ENCODE measurements at places on chromosomes 2 and 18.

DNA sequence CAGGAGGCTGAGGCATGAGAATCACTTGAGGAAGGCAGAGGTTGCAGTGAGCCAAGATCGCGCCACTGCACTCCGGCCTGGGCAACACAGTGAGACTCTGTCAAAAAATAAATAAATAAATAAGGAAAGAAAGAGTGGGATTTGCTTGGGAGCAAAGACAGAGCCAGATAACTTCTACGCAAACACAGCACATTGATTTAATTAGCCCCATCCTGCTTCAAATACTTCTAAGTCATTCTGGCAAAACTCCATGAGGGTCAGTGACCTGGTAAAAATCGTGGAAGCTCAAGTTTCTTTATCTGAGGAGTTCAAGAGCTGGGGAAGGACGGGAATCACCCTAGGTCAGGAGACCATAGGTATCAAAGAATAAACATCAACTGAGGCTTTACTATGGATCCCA, 70.6 kb upstream of the TCF7L1 start:
- DNase-seq = no peak

DNA sequence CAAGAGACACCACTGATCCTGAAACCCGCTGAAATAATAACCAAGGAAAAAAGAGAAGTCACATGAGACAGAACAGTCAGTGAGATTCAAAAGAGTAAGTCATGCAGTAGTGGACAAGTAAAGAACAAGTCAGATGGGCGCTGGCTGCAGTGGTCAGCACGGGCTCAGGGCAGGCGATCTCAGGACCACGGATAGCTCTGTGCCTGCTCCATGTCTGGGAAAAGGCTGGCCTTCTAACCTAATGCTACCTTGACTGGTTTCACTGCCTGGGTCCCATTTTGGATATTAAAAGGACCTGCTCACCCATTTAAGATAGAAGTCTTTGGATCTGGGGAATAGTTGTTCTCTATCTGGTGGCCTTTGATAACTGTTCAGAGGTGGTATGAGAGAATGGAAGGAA, 61.7 kb upstream of the LCLAT1 start:
- DNase-seq = no peak

DNA sequence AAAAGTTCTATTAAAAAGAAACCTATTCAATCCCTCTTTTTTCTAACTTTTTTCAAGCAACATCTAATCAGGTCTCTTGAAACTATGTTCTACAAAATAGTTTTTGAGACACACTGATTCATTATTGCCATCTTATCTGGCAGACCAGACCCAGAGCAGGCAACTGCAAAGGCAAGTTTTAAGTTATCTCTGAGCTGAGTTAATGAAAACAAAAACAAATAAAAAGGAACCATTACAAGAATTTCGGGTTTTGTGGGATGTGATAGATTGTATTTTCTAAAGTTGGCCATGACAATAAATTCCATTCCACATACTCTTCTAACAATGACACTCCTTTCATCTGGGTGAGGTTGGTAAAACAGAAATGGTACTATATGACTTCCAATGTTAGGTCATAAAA, 15.2 kb upstream of the TWSG1 start:
- no peak for DNase-seq

DNA sequence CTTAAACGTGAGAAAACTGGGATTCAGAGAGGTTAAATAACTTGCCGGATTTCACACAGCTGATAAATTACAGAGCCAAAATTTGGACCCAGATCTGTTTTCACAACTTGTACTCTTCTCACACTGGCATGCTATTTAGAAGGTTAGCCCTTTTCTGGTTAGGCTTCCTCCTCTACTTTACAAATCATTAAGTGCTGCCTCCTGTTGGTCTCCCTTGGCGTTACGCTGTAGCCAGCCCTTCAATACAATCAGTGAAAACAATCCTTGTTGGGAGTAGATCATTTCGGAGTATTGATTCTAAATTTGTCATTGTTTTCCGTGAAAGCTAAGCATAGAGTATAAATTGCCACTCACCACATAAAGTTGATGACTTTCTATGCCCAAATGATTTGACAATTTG, 153.5 kb downstream of the ARHGAP15 start:
- DNase-seq = no peak

DNA sequence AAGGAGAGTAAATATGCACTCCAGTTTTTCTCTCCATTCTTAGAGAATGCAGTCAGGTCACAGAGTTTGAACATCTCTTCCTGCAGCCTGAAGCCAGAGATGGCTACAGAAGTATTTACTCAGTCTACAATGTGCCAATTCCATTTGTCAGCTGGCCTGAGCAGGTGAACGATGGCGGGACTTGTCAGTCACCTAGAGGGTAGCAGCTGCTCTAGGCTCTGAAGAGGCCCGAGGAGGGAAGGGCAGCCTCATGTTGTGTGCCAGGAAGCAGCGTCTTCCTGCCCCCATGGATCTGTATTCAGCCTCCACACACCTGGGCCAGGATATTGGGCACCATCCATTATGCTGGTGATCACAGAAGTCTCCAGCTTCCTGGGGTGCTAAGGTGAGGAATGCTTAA, 316.7 kb upstream of the CHAC2 start:
- no peak for DNase-seq

DNA sequence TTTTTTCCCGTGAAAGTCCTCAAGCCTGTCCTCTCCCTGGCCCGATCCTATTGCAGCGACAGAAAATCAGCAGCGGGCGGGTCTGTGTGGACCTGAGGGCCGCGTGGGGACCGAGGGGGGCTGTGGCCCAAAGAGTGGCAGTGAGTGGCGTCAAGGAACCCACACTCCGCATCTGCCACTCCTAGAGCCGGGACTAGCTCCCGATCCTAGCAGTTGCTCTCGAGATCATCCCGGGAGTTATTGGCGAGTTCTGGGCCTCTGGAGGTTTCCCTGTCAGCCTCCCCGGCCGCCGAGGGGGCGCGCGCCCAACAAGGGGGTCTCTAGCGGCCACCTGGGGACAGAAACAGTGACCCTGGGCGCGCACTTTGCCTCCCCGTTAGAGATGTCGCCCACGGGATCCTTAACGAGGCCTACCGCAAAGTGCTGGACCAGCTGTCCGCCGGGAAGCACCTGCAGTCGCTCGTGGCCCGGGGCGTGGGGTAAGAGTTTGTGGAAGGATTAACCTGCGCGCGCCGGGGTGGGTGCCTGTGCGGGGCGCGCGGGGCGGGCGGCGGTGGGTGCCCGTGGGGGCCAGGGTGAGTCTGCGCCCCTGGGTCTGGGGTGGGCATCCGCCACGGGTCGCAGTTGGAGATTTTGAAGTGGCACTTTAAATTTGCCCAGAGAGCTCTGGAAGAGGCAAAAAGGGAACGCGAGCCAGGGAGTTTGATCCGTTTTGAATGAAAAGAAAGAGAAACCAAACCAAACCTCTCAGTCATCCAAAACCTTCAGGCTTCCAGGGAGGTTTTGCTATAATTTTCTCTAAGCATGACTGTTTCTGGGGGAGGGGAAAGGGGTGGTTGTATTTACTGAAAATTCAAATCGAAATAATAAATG, 3.5 kb downstream of the ADCYAP1 start:
- DNase-seq = no peak

DNA sequence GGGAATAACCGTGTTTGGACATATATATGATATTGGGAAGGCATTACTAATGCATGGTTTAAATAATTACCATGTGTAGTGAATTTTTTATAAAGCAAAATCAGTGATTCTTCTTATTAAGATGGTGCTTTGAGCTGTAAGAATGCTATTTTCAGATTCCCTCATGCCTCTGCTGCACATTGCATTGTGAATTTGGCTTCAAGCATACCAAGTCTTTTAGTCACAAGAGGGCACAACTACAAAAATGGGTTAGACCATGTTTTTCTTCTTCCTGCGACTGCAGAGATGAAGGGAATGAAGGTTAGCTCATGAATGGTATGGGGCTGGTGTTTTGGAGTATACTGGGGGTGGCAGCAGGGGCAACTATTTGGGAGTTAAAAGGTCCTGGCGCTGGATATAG, 320.1 kb downstream of the SLC4A3 start:
- DNase-seq = no peak

DNA sequence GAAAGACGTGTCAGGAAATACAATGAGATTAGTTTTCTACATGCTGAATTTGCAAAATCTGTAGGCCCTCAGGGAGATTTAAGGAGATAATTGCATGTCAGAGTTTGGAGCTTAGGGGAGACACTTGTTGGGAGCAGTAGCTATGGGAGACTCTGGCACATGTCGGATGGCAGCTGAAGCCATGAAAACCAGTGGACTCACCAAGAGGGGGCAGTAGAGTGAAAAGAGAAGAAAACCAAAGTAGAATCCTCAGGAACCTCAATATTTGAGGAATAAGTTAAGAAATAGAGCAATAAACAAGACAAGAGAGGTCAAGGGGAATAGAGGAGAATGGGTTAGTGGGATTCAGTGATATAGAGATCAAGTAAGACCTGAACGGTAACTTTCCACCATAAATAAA, 24.8 kb downstream of the RUFY4 start:
- DNase-seq = no peak

DNA sequence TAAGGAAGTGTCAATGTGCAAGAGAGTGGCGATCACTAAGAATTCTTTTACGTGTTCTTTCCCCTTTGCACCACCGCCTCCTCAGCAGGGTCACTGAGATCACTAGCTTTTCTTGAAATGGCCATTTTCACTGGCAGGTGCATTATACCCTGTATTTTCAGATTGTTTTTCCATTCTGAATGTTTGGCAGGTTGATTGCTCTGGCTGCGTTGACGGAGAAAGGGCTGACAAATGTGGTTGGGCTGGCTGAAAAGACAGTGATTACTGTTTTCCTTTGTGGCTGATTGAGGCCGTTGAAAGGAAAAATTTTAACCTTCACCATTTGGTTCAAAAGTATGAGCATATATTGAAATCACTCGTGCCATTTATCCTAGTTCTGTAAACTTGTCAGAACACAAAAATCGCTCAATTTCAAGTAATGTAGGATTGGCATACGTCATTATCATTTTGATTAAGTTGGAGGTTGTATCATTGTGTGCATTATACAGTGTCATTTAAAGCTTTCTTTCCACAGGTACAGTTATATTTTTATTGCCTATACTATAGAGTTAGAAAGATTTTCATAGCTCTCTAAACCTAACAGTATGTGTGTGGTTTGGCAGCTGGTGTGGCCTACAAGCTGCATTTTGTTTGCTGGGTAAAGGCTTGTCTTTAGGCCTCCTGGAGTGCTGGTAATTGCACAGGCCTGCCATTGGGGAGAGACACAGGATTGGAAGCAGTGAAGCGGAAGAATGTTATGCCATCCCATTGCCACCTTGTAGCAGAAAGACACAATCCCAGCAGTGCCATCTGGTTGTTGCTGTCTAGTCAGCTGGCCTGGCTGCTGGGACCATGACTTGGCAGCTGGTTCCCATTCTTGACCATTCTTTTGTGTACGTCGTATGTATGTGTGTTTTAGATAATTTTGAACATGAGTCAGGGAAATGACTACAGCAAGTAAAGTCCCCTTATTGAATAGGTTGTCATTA, 36.7 kb downstream of the DYNC1I2 start:
- peak; percentile 18 for DNase-seq

DNA sequence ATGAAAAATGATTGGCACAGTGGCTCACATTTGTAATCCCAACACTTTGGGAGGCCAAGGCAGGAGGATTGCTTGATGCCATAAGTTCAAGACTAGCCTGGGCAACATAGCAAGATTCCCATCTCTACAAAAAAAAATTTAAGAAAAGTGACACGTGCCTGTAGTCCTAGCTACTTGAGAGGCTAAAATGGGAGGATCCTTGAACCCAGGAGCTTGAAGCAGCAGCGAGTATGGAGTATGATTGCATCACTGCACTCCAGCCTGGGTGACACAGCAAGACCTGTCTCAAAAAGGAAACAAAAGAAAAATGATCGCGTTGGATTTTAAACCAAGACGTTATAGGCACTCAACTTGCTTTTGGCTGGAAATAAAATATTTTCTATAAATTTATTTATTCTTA, 37.8 kb upstream of the CREB1 start:
- DNase-seq = no peak
